ENCODE measurements at places on chromosomes 5 and 9.

- no peak for DNase-seq
These were observed 102.4 kb upstream of the RFX3 start for GRCh38 chr9:3628239-3628638.

GRCh38 chr9:89496645-89497256 lies 1.2 kb downstream of the SEMA4D start:
- DNase-seq, result no peak

DNA sequence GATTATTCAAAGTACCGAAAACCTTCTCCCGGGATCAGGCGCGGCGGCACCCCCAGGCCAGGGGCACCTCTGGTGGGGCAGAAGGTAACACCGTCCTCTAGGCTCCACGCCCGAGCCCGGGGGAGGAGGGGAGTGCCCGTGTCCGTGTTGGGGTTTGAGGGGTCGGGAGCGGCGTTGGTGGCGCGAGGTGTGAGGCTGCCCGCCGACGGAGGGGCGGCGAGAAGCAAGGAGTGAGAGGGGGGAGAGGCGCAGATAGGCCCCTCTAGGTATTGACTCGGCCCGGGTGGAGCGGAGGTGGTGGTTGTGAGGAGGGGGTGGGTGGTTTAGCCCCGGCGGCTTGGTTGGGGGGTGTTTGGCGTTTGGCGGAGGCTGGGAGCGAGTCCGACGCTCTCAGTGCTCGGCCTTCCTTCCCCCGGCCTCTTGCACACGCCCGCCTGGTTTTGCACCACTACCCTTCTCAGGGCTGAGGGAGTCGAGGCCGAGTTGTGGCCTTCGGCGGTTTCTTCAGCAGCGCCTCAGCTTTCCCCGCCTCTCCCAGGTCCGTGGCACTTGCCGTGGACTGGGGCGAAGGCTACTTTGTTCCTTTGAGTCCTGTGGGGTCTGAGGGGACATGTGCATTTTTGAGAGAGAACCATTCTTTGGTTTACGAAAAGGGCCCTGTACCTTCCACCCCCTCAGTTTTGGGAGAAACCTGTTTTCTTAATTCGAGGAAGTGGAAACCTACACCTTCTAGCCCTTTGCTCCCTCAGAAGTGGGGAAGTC lies 450 bp downstream of the GPBP1 start:
- no peak for DNase-seq

DNA sequence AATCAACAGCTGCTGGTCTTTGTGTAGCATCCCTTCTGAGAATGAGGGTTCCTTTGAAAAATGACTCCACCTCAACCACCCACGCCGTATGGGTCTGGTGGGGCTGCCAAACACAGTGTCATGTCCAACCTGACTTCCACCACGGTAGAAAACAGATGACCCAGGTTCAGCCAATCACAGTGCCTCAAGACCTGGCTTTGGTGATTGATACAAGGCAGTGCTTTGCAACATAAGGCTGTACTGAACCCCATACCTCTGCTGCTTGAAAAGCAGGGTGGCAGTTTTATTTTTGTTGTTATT lies 11.5 kb upstream of the TGFBR1 start:
- no peak for DNase-seq

DNA sequence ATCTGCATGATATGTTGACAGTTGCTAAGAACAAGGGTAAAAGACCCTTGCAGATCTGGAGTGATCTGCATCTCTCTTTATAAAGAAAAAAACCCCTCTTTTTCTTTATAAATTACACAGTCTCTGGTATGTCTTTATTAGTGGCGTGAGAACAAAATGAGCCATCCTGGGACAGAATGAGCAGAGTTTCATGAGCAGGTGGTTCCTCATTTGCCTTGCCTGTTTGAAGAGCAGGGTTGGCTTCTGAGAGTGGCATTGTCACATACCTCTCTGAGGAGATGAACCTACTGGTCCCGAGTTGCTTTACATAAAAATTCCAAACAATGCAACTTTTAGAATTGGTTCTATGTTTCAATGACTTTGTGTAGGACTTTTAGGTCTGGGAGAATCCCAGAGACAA lies 94.3 kb downstream of the INSYN2B start:
- DNase-seq, result no peak

GRCh38 chr5:97171703-97172102 lies 11.3 kb downstream of the RIOK2 start:
- no peak for DNase-seq

- DNase-seq, result no peak
These were observed 20.8 kb downstream of the LHFPL2 start for GRCh38 chr5:78627766-78628165.

DNA sequence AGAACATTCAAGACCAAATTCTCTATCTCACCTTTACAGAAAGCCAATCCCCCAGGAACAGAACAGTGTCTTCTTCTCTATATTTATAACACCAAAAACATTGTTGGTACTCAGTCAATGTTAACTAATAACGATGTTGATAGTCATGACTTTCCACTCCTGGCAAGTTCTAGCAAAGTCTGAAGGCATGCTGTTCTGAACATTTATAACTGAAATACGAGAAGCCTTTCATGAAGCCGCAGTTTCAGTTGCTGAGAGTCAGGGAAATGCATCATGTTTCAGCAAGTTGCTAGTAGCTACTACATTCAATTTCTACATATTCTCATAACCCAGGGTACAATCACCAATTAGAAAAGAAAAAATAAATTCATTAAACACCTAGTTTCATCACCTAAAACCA lies 301.4 kb downstream of the PDE4D start:
- DNase-seq, result no peak

GRCh38 chr5:32638309-32638708 lies 53.0 kb downstream of the SUB1 start:
- no peak for DNase-seq

DNA sequence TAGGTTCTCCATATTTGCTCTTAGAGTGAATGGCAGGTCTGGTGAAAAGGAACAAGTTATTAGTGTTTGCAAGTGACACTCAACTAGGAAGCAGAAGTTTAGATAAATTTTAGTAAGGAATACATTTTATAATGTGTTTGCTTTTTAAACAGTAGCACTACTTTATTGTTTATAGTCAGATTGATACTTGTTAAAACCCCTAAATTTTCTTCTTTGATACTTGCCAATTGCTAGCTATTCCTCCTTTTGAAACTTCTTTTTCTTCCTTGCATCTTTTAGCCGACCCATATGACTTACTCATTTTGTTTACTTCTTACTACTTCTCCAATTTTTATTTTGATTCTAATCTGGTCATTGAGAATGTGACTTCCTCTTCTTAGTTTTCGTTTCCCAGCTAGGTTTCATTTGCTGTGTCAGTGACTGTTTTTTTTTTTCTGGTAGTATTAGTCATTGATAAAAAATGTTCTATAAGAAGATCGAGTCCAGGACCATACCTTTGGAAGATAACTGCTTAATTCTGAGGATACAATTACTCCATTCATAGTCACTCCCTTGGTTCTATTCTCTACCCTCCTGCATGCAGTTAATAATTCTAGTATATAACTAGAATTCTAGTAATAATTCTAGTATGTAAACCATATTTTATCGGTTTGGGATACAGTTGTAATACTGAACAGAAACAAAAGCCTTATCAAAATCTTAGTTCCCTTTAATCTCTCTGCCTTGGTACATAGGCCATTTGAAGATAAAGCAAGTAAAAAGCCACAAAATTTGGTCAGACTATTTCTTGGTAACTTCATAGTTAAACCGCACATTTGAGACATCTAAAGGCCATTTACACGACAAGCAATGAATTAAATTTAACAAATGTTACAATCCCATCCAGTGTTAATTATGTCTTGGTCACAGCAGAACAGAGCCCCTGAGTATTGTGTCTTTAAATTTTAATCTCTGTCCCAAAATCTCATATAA lies 2.8 kb upstream of the RICTOR start:
- no peak for DNase-seq

GRCh38 chr5:116733991-116734975 lies 159.7 kb upstream of the SEMA6A start:
- no peak for DNase-seq

- no peak for DNase-seq
These were observed 234.2 kb upstream of the RFX3 start for GRCh38 chr9:3760031-3760430.

DNA sequence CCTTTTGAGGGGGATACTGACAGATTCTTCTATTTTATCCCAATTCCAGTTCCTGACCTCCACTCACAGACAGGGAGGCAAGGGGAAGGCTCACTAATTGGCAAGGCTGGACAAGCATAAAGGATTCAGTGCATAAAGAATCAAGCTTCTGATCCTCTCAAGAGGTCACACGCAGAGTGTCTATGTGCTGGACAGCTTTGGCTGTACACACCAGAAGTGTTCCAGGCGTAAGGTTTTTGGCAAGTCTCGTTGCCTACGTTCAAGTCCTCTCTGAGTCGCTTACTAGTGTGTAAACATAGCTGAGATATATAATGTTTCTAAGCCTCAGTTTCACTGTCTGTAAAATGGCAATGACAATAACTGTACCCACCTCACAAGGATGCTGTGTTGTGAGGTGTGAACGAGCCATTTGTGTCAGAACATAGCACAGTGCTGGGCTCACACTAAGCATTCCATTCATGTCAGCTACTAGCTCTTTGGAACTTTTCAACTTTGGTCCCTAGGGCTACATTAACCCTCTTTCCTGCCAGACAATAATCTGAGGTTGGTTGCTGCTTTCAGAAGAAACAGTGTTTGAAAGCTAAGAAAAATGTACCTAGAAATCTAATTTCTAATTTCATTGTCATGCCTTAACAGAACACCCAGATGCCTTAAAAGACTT lies 52.1 kb downstream of the PALM2AKAP2 start:
- no peak for DNase-seq

DNA sequence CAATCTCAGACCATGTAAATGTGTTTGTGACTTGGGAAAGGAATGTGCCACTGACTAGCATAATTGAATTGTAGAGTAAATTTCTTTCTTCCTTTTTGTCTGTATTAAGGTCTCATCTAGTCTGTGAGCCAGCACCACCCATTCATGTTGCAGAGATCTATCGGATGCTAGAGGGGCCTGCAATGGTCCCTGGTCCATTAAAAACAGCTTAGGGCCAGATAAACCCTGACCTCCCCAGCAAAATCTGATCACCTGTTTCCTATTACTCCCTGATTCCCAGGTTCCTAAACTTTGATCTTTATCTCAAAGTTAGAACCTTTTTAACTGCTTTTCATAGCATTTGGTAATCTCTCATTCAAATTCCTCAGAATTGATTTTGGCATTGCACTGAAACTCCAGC lies 174.5 kb upstream of the POC5 start:
- no peak for DNase-seq

DNA sequence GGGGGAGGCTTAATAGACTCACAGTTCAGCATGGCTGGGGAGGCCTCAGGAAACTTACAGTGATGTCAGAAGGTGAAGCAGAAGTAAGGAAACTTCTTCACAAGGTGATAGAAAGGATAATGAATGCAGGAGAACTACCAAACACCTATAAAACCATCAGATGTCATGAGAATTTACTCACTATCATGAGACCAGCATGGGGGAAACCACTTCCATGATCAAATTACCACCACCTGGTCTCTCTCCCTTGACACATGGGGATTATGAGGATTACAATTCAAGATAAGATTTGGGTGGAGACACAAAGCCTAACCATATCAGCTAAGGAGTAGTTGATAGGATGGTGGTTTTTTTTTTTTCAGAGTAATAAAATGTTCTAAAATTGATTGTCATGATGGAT lies 201.8 kb downstream of the CDH12 start:
- no peak for DNase-seq

- DNase-seq, result peak; percentile 29
These were observed 122.9 kb upstream of the TAF11L2 start for GRCh38 chr5:17374973-17375742.

GRCh38 chr5:103674739-103675138 lies 112.2 kb upstream of the NUDT12 start:
- DNase-seq, result no peak

DNA sequence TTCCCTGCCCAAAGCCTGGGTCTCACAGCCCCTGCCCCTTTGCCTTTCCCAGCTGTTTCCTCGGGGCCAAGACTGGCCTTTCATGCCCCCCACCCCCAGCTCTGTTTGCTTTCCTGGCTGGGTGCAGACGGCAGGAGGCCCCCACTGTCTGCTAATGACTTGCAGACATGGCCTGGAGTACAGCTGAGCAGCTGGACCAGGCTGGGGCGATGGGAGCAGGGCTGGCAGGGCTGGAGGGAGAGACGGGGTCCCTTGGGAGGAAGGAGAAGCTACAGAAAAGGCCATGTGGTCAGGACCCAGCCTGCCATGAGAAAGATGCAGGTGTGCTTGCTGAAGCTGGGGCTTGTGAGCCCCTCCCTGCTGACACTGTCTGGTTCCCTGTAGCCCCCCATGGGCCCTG lies 28.3 kb upstream of the GFPT2 start:
- no peak for DNase-seq

DNA sequence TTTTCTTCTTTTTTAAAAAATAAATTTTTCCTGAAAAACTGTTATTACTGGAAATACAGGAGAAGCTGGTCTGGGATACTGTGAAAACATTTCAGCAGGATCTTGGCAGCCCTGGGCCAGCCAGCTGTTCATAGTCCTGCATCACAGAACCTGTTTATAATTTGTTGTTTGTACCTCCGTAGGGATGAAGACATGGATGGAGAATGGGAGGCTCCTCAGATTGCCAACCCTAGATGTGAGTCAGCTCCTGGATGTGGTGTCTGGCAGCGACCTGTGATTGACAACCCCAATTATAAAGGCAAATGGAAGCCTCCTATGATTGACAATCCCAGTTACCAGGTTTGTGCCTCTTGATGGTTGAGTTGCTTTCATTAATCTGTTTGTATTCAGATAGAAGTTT lies 12.4 kb upstream of the MAML1 start:
- DNase-seq, result no peak

All from iPS DF 6.9 (cell line).